ENCODE measurements at places on chromosomes 7 and 10.

- no peak for DNase-seq
Measured at GRCh38 chr7:32774541-32774951, 117.0 kb downstream of the KBTBD2 start.

GRCh38 chr10:17617031-17617911 lies at the start of gene HACD1:
Gene HACD1, minus strand, starts transcription at chr10:17617374. Its CDS starts 35 bp downstream, at chr10:17617339.
- DNase-seq, result peak; percentile 55

DNA sequence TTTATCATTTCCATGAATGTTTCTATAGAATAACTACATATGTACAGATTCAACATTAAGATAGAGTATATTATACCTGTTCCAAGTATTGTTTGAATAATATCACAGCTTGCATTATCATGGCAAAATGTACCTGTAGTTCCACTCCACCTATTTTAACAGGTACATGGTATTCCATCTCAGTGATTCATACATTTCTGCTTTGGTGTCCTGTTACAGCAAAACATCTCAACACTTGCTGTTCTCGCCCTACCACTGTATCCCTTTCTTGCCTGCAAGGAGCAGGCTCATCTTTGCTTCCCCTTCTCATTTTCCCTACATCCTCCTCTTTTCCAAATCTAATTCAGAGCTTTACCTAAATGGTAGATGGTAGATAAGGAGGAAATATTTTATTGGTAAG lies 27.1 kb upstream of the SGCE start:
- no peak for DNase-seq

- no peak for DNase-seq
Measured at GRCh38 chr7:24728503-24729364, 28.5 kb downstream of the GSDME start.

- DNase-seq, result no peak
Measured at GRCh38 chr7:87463982-87464381, 11.5 kb downstream of the ABCB4 start.

- peak; percentile 74 for DNase-seq
Measured at GRCh38 chr10:88332503-88333247, 250.4 kb downstream of the RNLS start.

- DNase-seq, result no peak
Measured at GRCh38 chr10:129035052-129035827, 431.8 kb upstream of the MGMT start.

GRCh38 chr10:89741126-89741762 lies 39.9 kb downstream of the KIF20B start:
- no peak for DNase-seq

GRCh38 chr10:84190621-84191020 lies 3.7 kb upstream of the CDHR1 start:
- no peak for DNase-seq

GRCh38 chr10:123502983-123503382 lies 163.2 kb upstream of the GPR26 start:
- DNase-seq, result no peak

GRCh38 chr7:48301201-48301600 lies 129.9 kb downstream of the ABCA13 start:
- no peak for DNase-seq

GRCh38 chr10:5737352-5737751 lies 52.7 kb downstream of the TASOR2 start:
- DNase-seq, result no peak

- DNase-seq, result no peak
Measured at GRCh38 chr7:140624392-140625191, 16.0 kb downstream of the DENND2A start.

GRCh38 chr10:71230656-71231025 lies 18.3 kb downstream of the UNC5B start:
- no peak for DNase-seq

- DNase-seq, result no peak
Measured at GRCh38 chr10:78727728-78728127, 341.0 kb upstream of the ZMIZ1 start.

- DNase-seq, result no peak
Measured at GRCh38 chr10:96891840-96892239, 59.7 kb downstream of the LCOR start.

GRCh38 chr10:30229536-30229935 lies 119.5 kb downstream of the MTPAP start:
- no peak for DNase-seq

GRCh38 chr7:130878785-130879184 lies 144.8 kb upstream of the KLF14 start:
- DNase-seq, result no peak

GRCh38 chr7:44184206-44184872 lies 4.9 kb downstream of the GCK start:
- no peak for DNase-seq

DNA sequence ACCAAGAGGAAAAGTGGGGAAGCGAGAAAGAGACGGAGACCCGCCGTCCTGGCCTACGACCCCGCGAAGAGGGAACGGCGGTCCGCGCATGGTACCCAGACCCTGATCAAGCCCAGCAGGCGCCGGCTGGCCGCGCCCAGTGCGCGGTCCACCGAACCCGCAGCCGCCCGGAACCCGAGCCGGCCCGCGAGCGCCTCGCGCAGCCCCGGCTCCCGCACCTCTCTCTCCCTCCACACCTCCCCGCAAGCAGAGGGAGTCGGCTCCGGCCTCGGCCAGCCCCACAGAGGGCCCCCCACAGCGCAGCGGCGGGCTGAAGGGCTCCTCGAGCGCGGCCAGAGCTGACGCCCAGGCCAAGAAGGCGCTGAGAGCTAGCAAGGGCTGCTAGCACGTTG lies 164.7 kb downstream of the AGMO start:
- DNase-seq, result no peak

- DNase-seq, result no peak
Measured at GRCh38 chr7:150377635-150378034, 1.5 kb upstream of the ZNF775 start.

DNA sequence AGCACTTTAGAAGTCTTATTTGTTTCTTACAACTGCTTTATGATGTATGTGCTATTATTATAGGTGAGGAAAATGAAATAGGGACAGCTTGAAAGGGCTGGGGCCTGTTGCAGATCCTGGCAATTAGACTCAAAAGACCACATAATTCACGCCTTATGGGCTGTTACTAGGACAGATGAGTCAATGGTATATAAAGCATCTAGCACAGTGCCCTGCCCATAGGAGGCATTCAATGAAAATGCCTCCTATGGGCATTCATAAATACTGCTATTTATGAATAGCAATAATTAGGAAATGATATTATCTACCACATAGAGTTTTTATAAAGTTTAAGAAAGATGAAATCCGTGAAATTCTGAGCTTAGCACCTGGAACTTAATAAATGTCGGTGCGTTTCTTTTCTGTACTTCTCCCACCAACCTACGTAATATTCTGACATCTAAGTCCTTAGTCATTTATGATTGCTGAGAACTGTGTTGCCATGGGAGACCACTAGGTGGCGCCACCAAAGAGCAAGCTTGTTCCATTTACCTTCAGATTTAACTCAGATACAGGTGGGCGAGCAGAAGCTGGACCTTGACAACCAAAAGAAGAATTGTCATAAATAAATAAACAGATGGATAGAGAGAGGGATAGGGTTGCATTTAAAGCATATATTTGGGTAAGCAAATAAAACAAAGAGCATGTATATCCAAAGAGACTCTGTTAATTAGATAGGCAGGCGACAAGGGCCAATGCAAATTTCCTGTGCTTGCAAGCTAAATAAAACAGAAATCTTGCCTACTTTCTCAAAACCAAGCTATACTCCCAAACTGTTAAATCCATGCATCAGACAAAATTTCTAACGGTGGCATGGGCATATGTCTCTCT lies 699.9 kb downstream of the INHBA start:
- peak; percentile 24 for DNase-seq

Data from AML-193 (cell line).